Activated CD4-positive, alpha-beta memory T cell treated with anti-CD3 and anti-CD28 coated beads, Interleukin-2, amount 10 ng/mL, durations not matched to agents 7 days and 5 days (primary cell): ENCODE measurements at places on chromosomes 3 and 15. TPM values are rescaled to one million over a fixed set of nuclear protein-coding genes. Genes with fewer than 3 reads are reported as not detected.

The GP5 gene
- total RNA-seq: 1.3 TPM

The ATP11B gene
- 131 TPM for total RNA-seq

The RFC4 gene
- total RNA-seq: 89.3 TPM

The NPAP1 gene
- total RNA-seq: not detected

The GOLGA8N gene
- 13.8 TPM for total RNA-seq

The TRAK1 gene
- total RNA-seq: 23.7 TPM

The ZPLD1 gene
- total RNA-seq: not detected

The CDCP1 gene
- 2.2 TPM for total RNA-seq

GRCh38 chr15:31049682-31050615, 51.6 kb downstream of the TRPM1 start:
- H3K27ac ChIP-seq: no peak overlapping the region
- no peak overlapping the region for H3K4me3 ChIP-seq
- peaks cover 5% of the 10 kb centered on the region for H3K4me1 ChIP-seq

DNA sequence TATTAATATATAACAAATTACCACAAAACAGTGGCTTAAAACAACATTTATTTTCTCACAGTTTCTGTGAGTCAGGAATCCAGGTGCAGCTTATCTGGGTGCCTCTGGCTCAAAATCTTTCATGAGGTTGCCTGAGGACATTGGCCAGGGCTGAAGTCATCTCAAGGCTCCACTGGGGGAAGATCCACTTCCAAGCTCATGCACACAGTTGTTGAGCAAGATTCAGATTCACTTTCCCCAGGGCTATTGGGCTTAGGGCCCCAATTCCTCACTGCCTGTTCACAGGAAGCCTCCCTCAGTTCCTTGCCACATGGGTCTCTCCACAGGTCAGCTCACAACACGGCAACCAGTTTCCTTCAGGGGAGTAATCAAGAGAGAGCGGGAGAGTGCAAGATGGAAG, 35.0 kb downstream of the RFTN1 start:
- H3K4me1 ChIP-seq: peaks cover 63% of the 10 kb centered on the region
- no peaks in the 10 kb centered on the region for H3K27me3 ChIP-seq
- no peak for DNase-seq
- no peak overlapping the region for H3K27ac ChIP-seq

GRCh38 chr3:72830452-72831223, 17.6 kb downstream of the SHQ1 start:
- no peaks in the 10 kb centered on the region for H3K27me3 ChIP-seq
- H3K36me3 ChIP-seq: peaks cover 27% of the 10 kb centered on the region
- DNase-seq: no peak
- H3K27ac ChIP-seq: no peak overlapping the region
- H3K4me1 ChIP-seq: no peaks in the 10 kb centered on the region

GRCh38 chr3:30886888-30887287, 7.6 kb downstream of the GADL1 start:
- H3K27me3 ChIP-seq: peaks cover 22% of the 10 kb centered on the region
- H3K4me1 ChIP-seq: peaks cover 10% of the 10 kb centered on the region
- H3K4me3 ChIP-seq: no peak overlapping the region
- no peaks in the 10 kb centered on the region for H3K36me3 ChIP-seq
- no peak for DNase-seq

- H3K4me3 ChIP-seq: no peak overlapping the region
- H3K27me3 ChIP-seq: no peaks in the 10 kb centered on the region
- H3K27ac ChIP-seq: no peak overlapping the region
- no peak for DNase-seq
- H3K4me1 ChIP-seq: no peaks in the 10 kb centered on the region
These were observed 321.8 kb upstream of the MME start for GRCh38 chr3:154758109-154758868.

- peaks cover 8% of the 10 kb centered on the region for H3K36me3 ChIP-seq
- peak overlapping the region; percentile 42 for H3K4me3 ChIP-seq
- peak overlapping the region; percentile 84 for H3K27ac ChIP-seq
- peaks cover 82% of the 10 kb centered on the region for H3K4me1 ChIP-seq
- H3K27me3 ChIP-seq: no peaks in the 10 kb centered on the region
These were observed 34.1 kb downstream of the ZNF710 start for GRCh38 chr15:90035095-90035839.

DNA sequence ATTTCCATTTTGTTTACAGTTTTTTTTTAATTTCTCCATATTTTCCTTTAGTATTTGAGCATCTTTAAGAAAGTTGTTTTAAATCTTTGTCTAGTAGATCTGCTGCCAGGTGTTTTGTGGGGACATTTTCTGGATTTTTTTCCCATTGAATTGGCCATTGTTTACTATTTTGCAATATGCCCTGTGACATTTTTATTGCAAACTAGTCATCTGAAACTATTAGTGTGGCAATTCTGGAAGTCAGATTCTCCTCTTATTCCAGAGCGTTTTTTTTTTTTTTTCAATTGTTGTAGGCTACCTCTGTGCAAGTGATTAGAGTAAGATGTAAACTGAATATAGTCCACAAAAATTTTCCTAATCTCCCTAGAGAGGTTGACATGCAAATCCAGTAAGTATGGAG, 334.2 kb downstream of the PYDC2 start:
- no peaks in the 10 kb centered on the region for H3K36me3 ChIP-seq
- no peak overlapping the region for H3K4me3 ChIP-seq
- no peaks in the 10 kb centered on the region for H3K4me1 ChIP-seq
- no peak overlapping the region for H3K27ac ChIP-seq
- no peak for DNase-seq
- H3K27me3 ChIP-seq: no peaks in the 10 kb centered on the region

DNA sequence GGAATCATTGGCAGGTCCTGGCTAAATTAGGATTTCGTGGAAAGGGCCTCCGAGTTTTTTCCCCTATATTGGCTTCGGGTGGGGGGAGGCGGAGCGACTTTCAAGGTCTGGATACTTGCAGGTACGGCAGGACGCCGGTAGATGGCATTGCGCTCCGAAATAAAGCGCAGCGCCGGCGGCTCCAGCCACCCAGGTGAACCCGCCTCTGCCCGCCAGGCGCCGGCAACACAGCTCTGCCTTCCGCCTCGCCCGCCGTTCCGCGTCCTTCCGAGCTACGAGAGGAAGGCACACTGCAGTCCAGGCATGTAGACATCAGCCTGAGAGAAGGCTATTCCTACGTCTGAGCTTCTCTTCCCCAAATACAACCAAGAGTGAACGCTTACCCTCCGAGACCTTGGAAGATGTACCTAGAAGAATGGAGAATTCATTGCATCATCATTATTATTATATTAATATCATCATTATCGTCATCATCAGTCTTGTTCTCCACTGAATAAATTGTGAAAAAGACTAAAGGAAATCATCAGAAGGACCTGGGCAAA, 514.1 kb downstream of the MECOM start:
- no peak overlapping the region for H3K27ac ChIP-seq
- peaks cover 71% of the 10 kb centered on the region for H3K27me3 ChIP-seq
- no peak overlapping the region for H3K4me3 ChIP-seq
- H3K4me1 ChIP-seq: peaks cover 20% of the 10 kb centered on the region

DNA sequence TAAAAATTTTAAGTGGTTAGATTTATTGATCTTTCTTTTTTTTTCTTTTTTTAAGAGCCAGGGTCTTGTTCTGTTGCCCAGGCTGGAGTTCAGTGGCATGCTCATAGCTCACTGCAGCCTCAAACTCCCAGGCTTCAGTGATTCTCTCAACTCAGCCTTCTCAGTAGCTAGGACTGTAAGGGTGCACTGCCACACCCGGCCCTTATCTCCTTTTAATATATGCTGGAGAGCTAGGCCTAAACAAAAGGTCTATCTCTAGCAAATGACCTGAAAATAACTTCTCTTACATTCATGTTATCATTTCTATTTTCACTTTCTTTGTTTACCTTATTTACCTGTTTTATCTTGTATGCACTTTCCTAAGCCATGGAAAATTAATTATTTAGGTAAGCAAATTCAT, 35.2 kb upstream of the MELTF start:
- peaks cover 34% of the 10 kb centered on the region for H3K36me3 ChIP-seq
- H3K27me3 ChIP-seq: no peaks in the 10 kb centered on the region
- H3K4me1 ChIP-seq: no peaks in the 10 kb centered on the region
- H3K4me3 ChIP-seq: no peak overlapping the region
- H3K27ac ChIP-seq: no peak overlapping the region
- no peak for DNase-seq

- no peak overlapping the region for H3K27ac ChIP-seq
- no peaks in the 10 kb centered on the region for H3K27me3 ChIP-seq
- DNase-seq: no peak
- H3K36me3 ChIP-seq: no peaks in the 10 kb centered on the region
- no peak overlapping the region for H3K4me3 ChIP-seq
These were observed 510.2 kb downstream of the NTRK3 start for GRCh38 chr15:87746333-87746732.

GRCh38 chr3:33035596-33035995, 61.4 kb downstream of the GLB1 start:
- peaks cover 30% of the 10 kb centered on the region for H3K4me1 ChIP-seq
- H3K4me3 ChIP-seq: no peak overlapping the region
- no peak for DNase-seq
- peaks cover 50% of the 10 kb centered on the region for H3K36me3 ChIP-seq
- no peak overlapping the region for H3K27ac ChIP-seq
- H3K27me3 ChIP-seq: no peaks in the 10 kb centered on the region

DNA sequence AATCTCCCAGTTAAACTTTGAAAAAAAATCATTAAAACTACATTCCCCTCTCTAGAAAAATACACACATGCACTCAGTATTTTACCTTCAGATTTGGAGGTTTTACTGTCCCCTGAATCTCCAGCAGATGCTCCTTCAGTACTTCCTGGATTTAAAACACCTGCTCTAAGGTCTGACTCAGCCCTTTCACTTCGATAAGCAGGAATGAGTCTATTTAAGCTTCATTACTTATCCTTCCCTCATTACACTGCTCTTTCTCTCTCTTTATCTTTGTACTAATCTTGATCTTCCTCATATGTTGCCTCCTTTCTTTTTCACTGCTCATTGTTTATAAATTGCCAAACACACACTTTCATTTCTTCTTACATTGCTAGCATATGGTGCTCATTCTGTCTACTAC, 443.9 kb downstream of the DIPK2A start:
- H3K4me1 ChIP-seq: no peaks in the 10 kb centered on the region
- H3K27ac ChIP-seq: no peak overlapping the region
- DNase-seq: no peak
- no peaks in the 10 kb centered on the region for H3K27me3 ChIP-seq

GRCh38 chr15:85525755-85526154, 145.4 kb downstream of the AKAP13 start:
- H3K4me1 ChIP-seq: peaks cover 15% of the 10 kb centered on the region
- no peak for DNase-seq
- H3K27me3 ChIP-seq: no peaks in the 10 kb centered on the region
- H3K4me3 ChIP-seq: no peak overlapping the region
- peaks cover 48% of the 10 kb centered on the region for H3K36me3 ChIP-seq
- no peak overlapping the region for H3K27ac ChIP-seq

DNA sequence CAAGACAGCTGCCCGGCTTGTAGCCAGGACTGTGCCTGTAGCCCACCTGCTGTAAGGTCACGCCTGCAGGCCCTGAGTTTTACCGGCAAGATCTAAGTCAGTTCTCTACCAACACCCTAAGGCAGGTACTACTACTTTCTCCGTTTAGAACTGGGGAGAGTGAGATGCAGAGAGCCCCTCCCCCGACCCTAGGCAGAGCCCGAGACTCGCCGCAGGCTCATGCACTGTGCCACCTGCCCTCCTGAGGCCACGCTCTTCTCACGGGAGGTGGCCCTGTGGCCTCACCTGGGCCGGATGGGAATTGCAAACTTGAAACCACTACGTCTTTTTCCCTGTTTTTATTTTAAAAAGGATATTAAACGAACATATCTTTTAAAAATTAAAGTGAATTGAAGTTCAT, 36.9 kb upstream of the PCSK6 start:
- no peak for DNase-seq
- peaks cover 3% of the 10 kb centered on the region for H3K4me1 ChIP-seq
- no peak overlapping the region for H3K27ac ChIP-seq
- H3K4me3 ChIP-seq: no peak overlapping the region

GRCh38 chr3:36512555-36512954, 132.3 kb downstream of the STAC start:
- no peaks in the 10 kb centered on the region for H3K4me1 ChIP-seq
- H3K36me3 ChIP-seq: no peaks in the 10 kb centered on the region
- H3K27me3 ChIP-seq: no peaks in the 10 kb centered on the region

DNA sequence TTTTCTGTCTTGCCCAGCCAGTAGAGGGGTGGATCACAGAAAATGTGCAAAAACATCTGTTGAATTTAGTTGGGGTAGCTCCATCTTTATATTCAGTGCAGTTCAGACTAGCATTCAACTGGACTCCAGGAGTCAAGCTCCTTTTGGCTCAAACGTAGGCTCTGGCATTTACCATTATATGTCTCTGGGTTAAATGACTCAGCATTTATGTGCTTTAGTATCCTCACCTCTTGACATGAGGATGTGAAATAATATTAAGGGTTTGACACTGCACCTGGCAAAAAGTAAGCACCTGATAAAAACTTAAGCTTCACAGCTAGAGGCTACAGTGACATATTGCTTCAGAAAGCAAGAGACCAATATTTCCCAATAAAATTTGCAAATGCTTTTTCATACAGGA, 14.8 kb downstream of the PRC1 start:
- H3K4me1 ChIP-seq: peaks cover 27% of the 10 kb centered on the region
- H3K4me3 ChIP-seq: no peak overlapping the region
- no peaks in the 10 kb centered on the region for H3K27me3 ChIP-seq
- H3K36me3 ChIP-seq: peaks cover 92% of the 10 kb centered on the region
- DNase-seq: no peak
- peak overlapping the region; percentile 35 for H3K27ac ChIP-seq

- H3K4me1 ChIP-seq: no peaks in the 10 kb centered on the region
- no peak overlapping the region for H3K27ac ChIP-seq
- DNase-seq: no peak
- no peak overlapping the region for H3K4me3 ChIP-seq
These were observed 17.3 kb upstream of the ATP2C1 start for GRCh38 chr3:130876594-130876993.

DNA sequence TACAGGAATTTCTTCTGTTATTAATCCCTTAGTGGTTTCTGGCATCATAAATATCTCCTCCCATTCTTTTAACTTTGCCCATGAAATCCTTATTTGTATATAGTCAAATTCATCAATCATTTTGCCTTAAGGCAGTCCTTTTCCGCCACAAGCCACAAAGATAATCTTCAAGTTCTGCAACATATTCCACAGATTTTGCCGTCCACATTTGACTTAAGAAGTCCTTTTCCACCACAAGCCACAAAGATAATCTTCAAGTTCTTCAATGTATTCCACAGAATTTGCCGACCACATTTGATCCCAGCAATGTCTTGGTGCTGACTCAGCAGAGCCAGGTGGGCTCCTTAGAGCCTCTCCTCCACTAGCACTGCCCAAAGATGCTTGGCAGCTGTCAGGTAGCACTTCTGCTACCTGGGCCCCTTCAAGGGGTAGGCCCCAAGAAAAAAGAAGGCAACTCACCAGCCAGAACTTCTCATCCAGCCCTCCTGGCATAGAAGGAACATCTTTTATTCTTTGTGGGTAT, 35.0 kb downstream of the SEC22C start:
- H3K4me1 ChIP-seq: peaks cover 3% of the 10 kb centered on the region
- peaks cover 15% of the 10 kb centered on the region for H3K36me3 ChIP-seq
- no peak for DNase-seq
- H3K27ac ChIP-seq: no peak overlapping the region
